ENCODE measurements at places on chromosomes 6 and 20.

DNA sequence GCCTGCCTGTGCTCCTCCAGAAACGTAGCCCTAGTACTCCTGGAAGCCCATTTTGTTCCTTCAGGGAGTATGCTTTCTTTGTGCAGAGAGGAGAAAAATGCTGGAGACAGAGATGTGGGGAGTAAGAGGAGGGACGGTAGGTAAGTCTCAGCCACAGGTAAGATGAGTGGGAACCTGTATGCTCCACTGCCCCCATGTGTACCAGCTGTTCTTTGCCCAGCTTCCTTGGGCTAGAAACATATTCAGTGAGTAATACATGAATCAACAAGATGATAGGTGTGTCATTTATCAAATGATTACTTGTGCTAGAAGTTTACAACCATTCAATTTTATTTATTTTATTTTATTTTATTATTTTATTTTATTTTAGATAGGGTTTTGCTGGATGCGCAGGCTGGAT lies 13.6 kb upstream of the CEP85L start:
- no peak for DNase-seq

DNA sequence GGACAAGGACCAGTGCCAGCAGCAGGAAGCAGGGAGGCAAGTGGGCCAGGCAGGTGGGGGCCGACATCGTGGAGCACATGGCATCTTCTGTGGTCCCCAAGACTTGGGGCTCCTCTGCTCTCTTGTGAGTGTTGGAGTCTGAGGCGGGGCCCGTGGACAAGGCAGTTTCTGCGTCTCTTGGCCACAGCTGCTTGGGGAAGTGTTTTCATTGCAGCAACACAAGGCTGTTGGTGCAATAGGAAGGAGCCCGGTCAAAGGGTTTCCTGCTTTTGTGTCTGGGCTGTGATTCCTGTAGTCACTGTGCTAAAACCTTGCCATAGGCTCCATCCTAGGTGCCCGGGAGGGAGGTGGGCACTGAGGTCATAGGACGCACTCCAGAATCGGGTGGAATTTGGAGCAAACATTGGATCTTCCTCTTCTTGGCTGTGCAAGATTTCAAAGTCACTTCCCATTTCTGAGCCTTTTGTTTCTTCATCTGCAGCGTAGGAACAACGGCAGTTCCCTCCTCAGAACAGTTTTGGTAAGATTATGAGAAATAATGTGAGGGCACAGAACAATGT lies at the start of gene SIRPB2:
Gene SIRPB2 (minus strand): TSS at position 140 of the 560 bp plus-strand sequence. CDS start 61 bp downstream, at position 79.
- no peak for DNase-seq

GRCh38 chr20:59120491-59120890 lies 43.1 kb upstream of the ZNF831 start:
- DNase-seq: no peak

GRCh38 chr20:41347523-41348429 lies 7.2 kb downstream of the LPIN3 start:
- no peak for DNase-seq

DNA sequence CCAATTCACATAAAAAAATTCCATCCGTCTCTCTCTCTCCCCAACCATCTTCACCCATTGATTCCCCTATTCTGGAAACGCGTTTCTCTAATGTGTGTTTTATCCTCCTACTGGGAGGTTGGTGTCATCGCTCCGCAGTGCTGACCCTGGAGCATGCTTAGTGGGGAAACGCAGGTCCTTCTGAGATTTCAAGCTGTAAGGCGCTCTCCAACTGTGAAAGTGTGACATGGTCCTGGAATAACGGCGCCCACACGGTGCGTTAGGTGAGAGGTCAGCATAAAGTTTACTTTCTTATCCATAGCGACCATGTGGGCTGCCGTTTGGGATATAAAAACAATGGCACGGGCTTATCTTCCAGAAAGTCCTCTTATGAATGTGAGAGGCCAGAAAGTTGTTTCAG lies 123.9 kb downstream of the WDR27 start:
- DNase-seq: no peak

DNA sequence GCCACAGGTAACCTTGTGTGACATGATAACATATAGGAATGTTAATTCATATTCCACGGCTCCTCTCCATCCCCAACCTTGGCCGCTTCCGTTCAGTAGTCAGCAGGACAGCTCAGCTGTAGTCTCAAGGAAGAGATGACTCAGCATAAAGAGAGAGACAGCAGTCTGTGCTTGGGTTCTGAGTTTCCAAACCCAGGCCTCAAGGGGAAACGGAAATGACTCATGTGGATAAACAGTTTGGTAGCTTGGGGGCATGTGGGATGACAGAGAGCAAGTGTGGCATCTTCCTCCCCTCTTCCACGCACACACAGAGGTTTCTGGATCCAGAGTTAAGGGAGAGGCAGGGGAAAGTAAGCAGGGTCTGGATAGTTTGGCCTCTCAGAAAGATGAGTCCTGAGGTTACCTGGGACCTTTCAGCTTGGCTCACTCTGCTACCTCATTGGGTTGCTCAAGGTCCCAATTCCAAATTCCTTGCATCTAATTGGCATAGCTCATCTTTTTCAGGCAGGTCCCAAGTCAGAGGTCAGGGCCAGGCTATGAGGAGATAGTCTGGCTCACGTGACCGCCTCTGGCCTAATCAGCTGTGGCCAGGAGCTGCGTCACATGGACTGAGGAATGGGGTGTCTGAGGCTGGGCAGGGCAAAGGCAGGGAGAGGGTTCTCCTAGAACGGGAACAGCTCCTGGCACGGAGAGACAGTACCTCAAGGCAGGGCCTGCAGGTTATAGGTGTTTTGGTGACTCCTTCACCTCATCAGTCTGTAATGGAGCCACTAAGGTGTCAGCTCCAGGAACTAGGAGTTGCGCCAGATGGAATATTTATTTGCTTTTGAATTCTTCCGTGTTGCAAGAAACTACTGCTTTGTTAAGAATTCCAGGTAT lies 36.5 kb upstream of the MLN start:
- DNase-seq: peak; percentile 55

DNA sequence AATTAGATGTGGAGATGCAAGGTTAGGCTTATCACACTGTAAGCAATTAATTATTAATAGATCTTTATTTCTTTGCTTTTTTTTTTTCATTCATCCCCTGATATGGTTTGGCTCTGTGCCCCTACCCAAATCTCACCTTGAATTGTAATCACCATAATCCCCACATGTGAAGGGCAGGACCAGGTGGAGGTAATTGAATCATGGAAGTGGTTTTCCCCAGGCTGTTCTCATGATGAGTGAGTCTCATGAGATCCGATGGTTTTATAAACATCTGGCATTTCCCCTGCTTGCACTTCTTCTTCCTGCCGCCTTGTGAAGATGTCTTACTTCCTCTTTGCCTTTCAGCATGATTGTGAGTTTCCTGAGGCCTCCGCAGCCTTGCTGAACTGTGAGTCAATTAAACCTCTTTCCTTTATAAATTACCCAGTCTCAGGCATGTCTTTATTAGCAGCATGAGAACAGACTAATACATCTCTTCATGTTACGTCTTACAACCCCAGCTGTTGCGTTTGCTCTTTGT lies 333.8 kb downstream of the CDH26 start:
- DNase-seq: no peak

DNA sequence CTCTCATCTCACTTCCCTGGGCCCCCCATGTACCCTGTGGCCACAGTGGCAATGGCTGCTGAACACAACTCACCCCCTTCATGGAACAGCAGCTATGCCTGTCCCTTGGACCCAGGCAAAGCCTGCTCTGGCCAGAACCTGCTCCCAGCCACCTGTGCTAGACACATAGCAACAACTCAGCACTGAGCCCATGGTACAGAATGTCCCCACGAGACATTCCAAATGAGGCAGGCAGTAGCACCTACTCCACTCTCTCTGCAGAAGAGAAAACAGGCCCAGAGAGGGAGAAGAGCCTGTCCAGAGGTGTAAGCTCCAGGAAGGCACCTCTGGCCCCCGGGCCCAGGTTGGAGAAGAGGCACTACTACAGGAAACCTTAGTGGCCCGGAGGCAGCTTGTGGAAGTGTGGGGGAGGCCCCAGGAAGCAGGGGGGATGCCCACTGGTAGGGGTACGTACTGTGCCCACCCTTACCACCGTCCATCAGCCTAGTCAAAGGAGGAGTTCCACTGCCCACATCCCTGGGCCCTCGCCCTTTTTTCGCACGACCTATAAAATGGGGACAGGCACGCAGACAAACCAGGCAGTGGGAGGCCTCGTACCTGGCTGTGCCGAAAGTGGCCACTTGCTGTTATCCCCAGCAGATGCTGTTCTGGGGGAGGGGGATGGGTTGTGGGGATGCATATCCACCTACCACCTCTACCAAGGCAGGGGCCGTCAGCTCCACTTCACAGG lies 97.2 kb downstream of the ASXL1 start:
- no peak for DNase-seq

- no peak for DNase-seq
Observed at GRCh38 chr6:90106449-90106848, 190.2 kb downstream of the BACH2 start.

GRCh38 chr20:5131502-5131901 lies 4.7 kb downstream of the CDS2 start:
- no peak for DNase-seq

DNA sequence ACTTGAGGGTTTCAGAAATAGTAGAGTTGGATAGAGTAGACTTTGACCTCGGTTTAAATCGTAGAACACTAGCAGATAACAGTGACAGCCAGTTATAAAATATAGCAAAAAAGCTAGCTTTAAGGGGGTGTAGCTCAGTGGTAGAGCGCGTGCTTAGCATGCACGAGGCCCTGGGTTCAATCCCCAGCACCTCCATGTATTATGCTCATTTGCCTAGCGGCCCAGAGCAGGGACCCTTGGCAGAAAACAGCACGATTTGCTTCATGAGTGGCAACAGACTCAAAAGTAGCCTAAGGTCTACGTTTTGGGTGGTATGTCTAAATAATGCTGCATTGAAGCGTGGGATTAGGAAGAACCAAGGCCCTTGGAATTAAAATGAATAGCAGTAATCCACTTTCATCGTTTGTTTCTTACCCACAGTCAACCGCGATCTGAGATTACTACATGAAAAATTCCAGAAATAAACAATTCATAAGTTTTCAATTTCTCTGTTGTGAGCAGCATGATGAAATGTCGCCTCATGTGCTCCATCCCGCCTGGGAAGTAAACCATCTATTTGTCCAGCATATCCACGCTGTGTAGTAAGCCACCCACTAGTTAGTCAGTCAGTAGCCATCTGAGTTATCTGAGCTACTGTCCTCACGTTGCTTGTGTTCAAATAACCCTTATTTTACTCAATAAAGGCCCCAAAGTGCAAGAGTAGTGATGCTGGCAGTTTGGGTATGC lies 184.9 kb downstream of the GPX5 start:
- DNase-seq: no peak

Data from activated T-cell treated with anti-CD3 and anti-CD28 coated beads, Interleukin-2, amount 50 U/mL, for 24 hours (primary cell).